Transverse colon (tissue), 4 donors: ENCODE measurements at places on chromosomes 6 and 20. TPM values are rescaled to one million over a fixed set of nuclear protein-coding genes. Genes with fewer than 3 reads are reported as not detected.

DNA sequence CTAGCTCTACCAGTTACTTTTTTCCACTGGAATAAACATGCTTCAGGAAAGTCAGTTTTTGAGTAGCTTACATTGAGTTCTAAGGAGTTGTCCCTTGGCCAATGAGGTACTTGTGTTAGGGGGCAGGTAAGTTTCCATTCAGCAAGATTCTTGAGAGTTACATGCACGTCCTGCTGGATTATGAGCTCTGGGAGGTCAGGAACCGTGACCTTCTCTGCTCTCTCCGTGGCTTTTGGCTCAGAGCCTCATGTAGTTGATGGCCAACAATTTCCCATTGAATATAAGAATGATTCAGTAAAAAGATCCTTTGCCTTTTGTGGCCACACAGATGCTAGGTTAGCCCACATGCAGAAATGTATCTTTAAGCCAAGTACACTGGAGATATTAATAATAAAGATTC is 181.8 kb upstream of the RALGAPA2 start:
- H3K4me1 ChIP-seq = no peaks in the 10 kb centered on the region
- no peak overlapping the region for H3K27ac ChIP-seq
- no peaks in the 10 kb centered on the region for H3K36me3 ChIP-seq
- H3K4me3 ChIP-seq = no peak overlapping the region
- H3K27me3 ChIP-seq = no peaks in the 10 kb centered on the region

- no peak for DNase-seq
- no peaks in the 10 kb centered on the region for H3K27me3 ChIP-seq
- H3K36me3 ChIP-seq = no peaks in the 10 kb centered on the region
- H3K27ac ChIP-seq = no peak overlapping the region
These were observed 24.2 kb downstream of the MDGA1 start for GRCh38 chr6:37673436-37673835.

- H3K4me1 ChIP-seq = no peaks in the 10 kb centered on the region
- H3K4me3 ChIP-seq = no peak overlapping the region
- no peaks in the 10 kb centered on the region for H3K36me3 ChIP-seq
- no peak for DNase-seq
These were observed 101.6 kb downstream of the TMEM200A start for GRCh38 chr6:130467146-130468050.

DNA sequence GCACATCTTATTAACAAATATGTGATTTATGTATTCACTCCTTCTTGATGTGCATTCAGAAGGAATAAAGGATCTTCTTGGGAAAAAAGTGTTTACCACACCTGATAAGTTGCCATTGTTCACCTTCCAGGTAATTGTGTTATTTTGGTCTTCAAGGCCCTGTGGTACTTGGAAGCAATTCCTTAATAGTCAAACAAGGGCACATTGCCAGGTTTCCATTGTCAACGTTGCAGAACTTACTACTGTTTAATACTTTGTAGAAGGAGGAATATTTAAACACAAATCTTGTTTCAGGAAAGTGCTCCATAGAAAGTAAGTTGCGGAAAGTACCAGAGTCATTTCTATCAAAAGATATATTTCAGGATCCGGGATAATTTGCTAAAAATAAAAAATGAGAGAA is 129.5 kb upstream of the SGK1 start:
- no peak overlapping the region for H3K27ac ChIP-seq
- no peak overlapping the region for H3K4me3 ChIP-seq
- H3K4me1 ChIP-seq = no peaks in the 10 kb centered on the region
- no peaks in the 10 kb centered on the region for H3K36me3 ChIP-seq

DNA sequence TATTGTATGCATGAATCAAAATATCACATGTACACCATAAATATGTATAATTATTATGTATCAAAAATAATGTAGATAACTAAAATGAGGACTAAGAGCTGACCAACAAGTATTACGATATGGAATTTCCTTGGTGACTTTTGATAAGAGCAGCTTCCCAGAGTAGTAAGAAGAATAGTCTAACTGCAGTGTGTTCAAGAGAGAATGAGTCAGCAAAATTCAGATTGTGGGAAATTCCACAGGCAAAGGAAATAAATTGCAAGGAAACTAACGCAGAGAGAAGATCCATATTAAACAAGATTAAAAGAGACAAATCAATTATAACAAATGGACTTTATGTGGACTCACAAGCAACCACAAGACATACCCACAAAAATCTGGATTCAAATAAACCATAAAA is 26.4 kb downstream of the FRK start:
- no peaks in the 10 kb centered on the region for H3K27me3 ChIP-seq
- no peak for DNase-seq
- H3K27ac ChIP-seq = no peak overlapping the region
- no peaks in the 10 kb centered on the region for H3K4me1 ChIP-seq

- no peak overlapping the region for H3K4me3 ChIP-seq
- peaks cover 11% of the 10 kb centered on the region for H3K27me3 ChIP-seq
- H3K4me1 ChIP-seq = no peaks in the 10 kb centered on the region
- DNase-seq = no peak
- H3K27ac ChIP-seq = no peak overlapping the region
These were observed 21.7 kb upstream of the MYT1 start for GRCh38 chr20:64142590-64142989.

DNA sequence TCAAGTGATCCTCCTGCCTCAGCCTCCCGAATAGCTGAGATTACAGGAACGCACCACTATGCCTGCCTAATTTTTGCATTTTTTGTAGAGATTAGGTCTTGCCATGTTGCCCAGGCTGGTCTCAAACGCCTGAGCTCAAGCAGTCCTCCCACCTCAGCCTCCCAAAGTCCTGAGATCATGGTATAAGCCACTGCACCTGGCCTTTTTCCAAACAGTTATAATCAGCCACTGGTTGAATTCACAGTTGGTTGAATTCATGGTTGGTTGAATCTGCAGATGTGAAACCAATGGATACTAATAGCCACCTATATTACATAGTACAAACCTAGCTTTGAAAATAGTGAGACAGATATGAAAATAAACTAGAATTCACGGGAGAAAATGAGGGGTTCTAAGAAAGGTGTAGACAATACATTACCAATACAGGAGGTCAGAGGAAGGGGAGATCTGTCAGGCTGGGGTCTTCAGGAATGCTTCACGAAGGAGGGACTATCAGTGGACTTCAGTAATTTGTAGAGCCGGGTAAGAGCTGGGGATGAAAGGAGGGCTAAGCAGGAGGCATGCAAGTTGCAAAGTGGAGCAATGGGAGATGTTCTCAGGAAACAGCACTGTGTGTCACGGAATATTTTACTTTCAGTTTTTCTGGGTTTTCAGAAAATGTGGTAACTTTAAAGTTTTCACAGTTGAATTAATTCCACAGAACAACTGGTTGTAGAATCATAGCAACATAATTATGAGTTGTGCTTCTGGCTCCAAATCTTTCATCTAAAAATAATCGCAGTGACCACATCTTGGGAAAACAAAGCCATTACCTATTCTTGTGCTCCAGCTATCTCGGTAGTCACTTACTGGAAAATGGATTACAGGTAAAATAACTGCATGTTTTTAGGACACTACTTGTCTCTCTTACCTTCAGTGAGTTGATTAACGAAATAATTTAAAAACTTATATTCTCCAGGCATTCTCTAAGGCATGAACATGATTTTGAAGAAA is 12.9 kb upstream of the CEP85L start:
- no peaks in the 10 kb centered on the region for H3K36me3 ChIP-seq
- H3K27me3 ChIP-seq = no peaks in the 10 kb centered on the region
- H3K27ac ChIP-seq = no peak overlapping the region
- no peak for DNase-seq

- DNase-seq = no peak
- peaks cover 16% of the 10 kb centered on the region for H3K4me1 ChIP-seq
- H3K4me3 ChIP-seq = no peak overlapping the region
- no peaks in the 10 kb centered on the region for H3K36me3 ChIP-seq
- H3K27ac ChIP-seq = no peak overlapping the region
These were observed 357.7 kb downstream of the CD83 start for GRCh38 chr6:14475306-14475705.

DNA sequence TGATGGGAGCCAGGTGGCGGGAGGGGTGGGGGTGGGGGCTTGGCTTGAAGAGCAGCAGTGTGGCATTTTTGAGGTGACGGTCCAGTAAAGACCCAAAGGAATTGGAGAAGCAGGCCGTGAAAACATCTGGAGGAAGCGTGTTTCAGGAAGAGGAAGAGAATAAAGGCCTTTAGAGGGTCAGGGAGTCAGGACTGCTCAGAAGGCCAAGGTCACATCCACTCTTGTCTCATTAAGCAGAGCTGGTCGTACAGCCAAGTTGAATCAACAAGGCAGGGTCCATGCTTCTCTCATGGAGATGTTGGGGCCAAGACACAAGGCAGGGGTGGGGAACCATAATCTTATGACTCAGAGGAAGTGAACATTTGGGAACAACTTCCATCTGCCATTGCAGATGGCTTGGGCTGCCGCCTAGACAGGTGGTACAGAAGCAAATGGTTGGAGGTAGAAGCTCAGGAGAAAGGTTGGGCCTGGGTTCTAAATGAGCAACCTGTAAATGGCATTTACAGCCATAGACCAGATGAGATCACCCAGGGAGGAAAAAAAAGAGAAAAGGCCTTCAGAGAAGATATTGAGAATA is 179.6 kb downstream of the TTLL2 start:
- DNase-seq = no peak
- H3K27ac ChIP-seq = no peak overlapping the region
- no peaks in the 10 kb centered on the region for H3K27me3 ChIP-seq
- H3K4me3 ChIP-seq = no peak overlapping the region
- H3K4me1 ChIP-seq = no peaks in the 10 kb centered on the region

DNA sequence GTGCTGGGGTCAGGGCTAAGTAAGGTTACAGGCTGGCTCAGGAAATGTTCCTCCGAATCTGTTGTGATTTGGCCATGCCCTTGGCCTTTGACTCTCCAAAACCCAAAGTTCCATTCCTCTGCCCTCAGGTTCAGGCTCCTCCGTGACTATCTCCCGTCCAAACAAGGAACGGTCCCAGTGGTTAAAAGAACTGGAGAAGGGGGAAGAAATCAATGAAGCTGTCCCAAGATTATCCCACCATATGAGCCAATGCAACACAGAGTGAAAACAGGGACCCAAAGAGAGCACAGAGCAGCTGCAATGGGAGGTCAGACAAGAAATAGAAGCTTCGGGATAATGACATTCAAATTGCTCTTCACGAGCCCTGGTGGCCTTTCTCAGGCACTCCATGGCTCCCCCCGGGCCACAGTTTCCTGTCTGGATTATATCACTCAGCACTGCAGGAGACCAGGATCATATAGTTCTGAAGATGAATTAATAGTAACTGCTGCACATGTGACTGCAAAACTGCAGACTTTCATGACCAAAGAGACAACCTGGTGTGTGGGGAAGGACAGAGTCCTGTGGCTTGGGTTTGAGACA is 211.3 kb downstream of the ZNF217 start:
- no peaks in the 10 kb centered on the region for H3K27me3 ChIP-seq
- no peak overlapping the region for H3K27ac ChIP-seq
- no peak for DNase-seq
- no peaks in the 10 kb centered on the region for H3K36me3 ChIP-seq

DNA sequence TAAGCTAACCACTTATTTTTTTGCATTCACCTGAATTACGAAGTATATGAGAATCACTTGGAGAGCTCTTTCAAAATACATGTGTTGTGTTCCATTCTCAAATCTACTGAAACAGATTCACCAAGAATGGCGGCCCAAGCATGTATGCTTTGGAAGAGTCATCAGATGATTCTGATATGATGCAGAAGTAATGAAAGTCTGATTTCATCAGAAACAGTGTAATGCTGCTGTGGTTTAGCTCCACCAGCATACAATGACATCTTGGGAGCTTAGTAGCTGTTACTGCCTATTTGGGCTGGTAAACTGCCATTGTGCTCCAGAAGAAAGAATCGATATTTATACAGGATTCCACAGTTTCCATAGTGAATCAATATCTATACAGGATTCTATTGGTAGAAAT is 52.9 kb downstream of the UBR2 start:
- peaks cover 36% of the 10 kb centered on the region for H3K36me3 ChIP-seq
- no peak for DNase-seq
- no peaks in the 10 kb centered on the region for H3K27me3 ChIP-seq
- no peaks in the 10 kb centered on the region for H3K4me1 ChIP-seq

DNA sequence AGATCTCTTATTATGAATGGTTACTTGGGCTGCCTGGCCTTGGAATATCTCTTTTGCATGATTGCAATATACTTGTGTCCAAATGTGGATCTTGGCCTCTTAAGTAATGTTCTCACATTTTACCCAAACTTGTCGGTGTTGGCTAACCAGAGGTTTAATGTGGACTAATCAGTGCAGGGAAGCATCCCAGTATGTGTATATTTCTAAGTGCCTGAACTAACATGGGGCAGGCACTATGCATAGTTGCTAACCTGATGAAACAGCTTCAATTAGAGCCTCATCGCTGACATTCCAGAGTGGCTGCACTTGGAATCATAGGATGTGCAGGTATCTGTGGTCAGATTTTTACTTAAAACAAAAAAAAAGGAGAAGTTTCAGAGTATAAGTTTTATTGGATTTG is 160.0 kb downstream of the PDE7B start:
- no peaks in the 10 kb centered on the region for H3K36me3 ChIP-seq
- H3K27me3 ChIP-seq = no peaks in the 10 kb centered on the region
- no peak overlapping the region for H3K4me3 ChIP-seq
- no peak overlapping the region for H3K27ac ChIP-seq

- no peaks in the 10 kb centered on the region for H3K27me3 ChIP-seq
- no peaks in the 10 kb centered on the region for H3K4me1 ChIP-seq
- H3K36me3 ChIP-seq = no peaks in the 10 kb centered on the region
- H3K4me3 ChIP-seq = no peak overlapping the region
- H3K27ac ChIP-seq = no peak overlapping the region
These were observed 29.5 kb upstream of the LRRC1 start for GRCh38 chr6:53765270-53765669.

C6orf15 gene
- not detected for total RNA-seq

PRL gene
- total RNA-seq = not detected

OR12D1 gene
- total RNA-seq = not detected

CYP39A1 gene
- total RNA-seq = not detected

LGSN gene
- 0.32 TPM for total RNA-seq

RALY gene
- total RNA-seq = 133 TPM

TPMT gene
- total RNA-seq = 41.8 TPM

QRSL1 gene
- total RNA-seq = 12.2 TPM

FUT9 gene
- total RNA-seq = not detected

PLG gene
- not detected for total RNA-seq

VWA7 gene
- total RNA-seq = 11.1 TPM

TRERF1 gene
- total RNA-seq = 3.4 TPM

STMND1 gene
- 1.1 TPM for total RNA-seq

ADAM33 gene
- total RNA-seq = 62.5 TPM

TULP1 gene
- not detected for total RNA-seq
